ENCODE measurements at places on chromosomes 12 and 14. TPM values are rescaled to one million over a fixed set of nuclear protein-coding genes. Genes with fewer than 3 reads are reported as not detected.

Gene ATL1
- total RNA-seq = 1.6 TPM

Gene GLIPR1L1
- total RNA-seq = not detected

Gene CYP46A1
- total RNA-seq = not detected

Gene DPPA3
- not detected for total RNA-seq

Gene KRT83
- total RNA-seq = 0.94 TPM

Gene AKAP3
- total RNA-seq = 0.10 TPM

Gene SIX4
- 7.5 TPM for total RNA-seq

Gene CCDC92
- 6.8 TPM for total RNA-seq

Gene CCDC197
- total RNA-seq = not detected

Gene ASCL1
- not detected for total RNA-seq

Gene CLECL1
- total RNA-seq = not detected

Gene OR6C4
- not detected for total RNA-seq

Gene MANSC4
- not detected for total RNA-seq

Gene RBP5
- not detected for total RNA-seq

Gene PEBP1
- 256 TPM for total RNA-seq

Gene SLC10A1
- total RNA-seq = not detected

Gene ANO6
- 28.3 TPM for total RNA-seq

Gene RAB2B
- 4.4 TPM for total RNA-seq

Gene KLRB1
- total RNA-seq = not detected

All from HT-29 (cell line).